ENCODE measurements at places on chromosomes 12 and 14. TPM values are rescaled to one million over a fixed set of nuclear protein-coding genes. Genes with fewer than 3 reads are reported as not detected.

DNA sequence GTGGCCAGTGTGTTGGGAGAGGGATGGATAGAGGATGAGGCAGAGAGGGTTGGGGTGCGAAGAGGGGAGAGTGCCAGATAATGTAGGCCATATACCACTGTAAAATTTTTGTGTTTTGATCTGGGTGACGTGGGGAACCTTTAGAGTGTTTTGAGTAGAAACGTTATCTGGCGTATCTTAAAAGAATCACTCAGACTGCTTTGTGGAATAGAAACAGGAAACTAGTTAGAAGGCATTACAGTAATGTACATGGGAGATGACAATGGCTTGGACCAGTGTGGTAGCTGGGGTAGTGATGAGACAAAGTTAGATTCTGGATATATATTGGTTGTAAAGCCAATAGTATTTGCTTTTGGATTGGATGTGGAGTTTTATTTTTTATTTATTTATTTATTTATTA lies 20.6 kb downstream of the ATF1 start:
- DNase-seq: no peak
- H3K27me3 ChIP-seq: no peaks in the 10 kb centered on the region
- no peak overlapping the region for H3K27ac ChIP-seq
- no peaks in the 10 kb centered on the region for H3K4me1 ChIP-seq
- H3K36me3 ChIP-seq: peaks cover 12% of the 10 kb centered on the region
- no peak overlapping the region for H3K4me3 ChIP-seq

DNA sequence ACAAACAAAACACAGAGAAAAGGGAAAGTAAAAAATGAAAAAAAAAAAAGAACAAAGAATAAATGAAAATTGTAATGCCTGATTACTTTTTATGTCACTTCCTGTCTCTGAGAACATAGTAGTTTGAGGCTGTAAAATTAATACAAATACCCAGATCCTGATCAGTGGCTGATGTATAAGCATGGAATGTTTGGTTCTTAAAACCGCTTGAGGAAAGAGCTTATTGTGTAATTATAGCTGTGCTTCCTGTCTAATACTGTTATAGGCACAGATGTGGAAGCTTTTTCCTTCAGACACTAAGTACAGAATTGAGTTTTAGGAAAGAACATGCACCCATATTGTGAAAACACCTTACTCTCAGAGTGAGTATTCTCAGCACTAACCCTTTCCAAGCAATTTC lies 86.9 kb downstream of the AVPR1A start:
- no peaks in the 10 kb centered on the region for H3K4me1 ChIP-seq
- H3K27me3 ChIP-seq: no peaks in the 10 kb centered on the region
- DNase-seq: peak; percentile 14
- no peaks in the 10 kb centered on the region for H3K36me3 ChIP-seq
- H3K4me3 ChIP-seq: no peak overlapping the region
- H3K27ac ChIP-seq: no peak overlapping the region

GRCh38 chr12:6818645-6819044 lies 3.0 kb upstream of the GPR162 start:
- no peak overlapping the region for H3K4me3 ChIP-seq
- peaks cover 4% of the 10 kb centered on the region for H3K27me3 ChIP-seq
- no peak for DNase-seq
- no peak overlapping the region for H3K27ac ChIP-seq

- no peaks in the 10 kb centered on the region for H3K36me3 ChIP-seq
- no peak overlapping the region for H3K4me3 ChIP-seq
- H3K27me3 ChIP-seq: no peaks in the 10 kb centered on the region
- DNase-seq: no peak
Observed at GRCh38 chr12:106249411-106250135, 1.8 kb upstream of the CKAP4 start.

Gene TAS2R10
- total RNA-seq: 0.71 TPM

DNA sequence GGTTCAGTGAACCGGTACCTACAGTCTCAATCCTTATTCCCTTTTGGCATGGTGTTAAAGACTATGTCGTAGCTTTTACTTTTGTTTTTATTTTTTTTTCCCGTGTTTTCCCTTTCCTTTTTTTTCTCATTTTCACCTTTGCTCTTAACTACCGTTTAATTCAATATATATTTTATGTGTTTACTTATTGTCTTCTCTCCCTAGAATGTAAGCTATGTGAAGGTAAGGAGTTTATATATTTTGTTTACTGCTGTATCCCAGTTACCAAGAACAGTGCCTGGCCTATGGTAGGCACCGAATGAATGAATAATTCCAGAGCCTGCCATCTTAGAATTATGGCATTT lies 261 bp upstream of the MLH3 start:
- H3K27me3 ChIP-seq: no peaks in the 10 kb centered on the region
- peaks cover 11% of the 10 kb centered on the region for H3K36me3 ChIP-seq
- H3K4me1 ChIP-seq: peaks cover 7% of the 10 kb centered on the region

Gene SELPLG
- total RNA-seq: 2.8 TPM

GRCh38 chr12:94183708-94184379 lies 35.5 kb downstream of the PLXNC1 start:
- H3K27ac ChIP-seq: no peak overlapping the region
- no peaks in the 10 kb centered on the region for H3K36me3 ChIP-seq
- no peak for DNase-seq

- H3K4me3 ChIP-seq: no peak overlapping the region
- no peak for DNase-seq
- no peaks in the 10 kb centered on the region for H3K4me1 ChIP-seq
- no peak overlapping the region for H3K27ac ChIP-seq
- no peaks in the 10 kb centered on the region for H3K36me3 ChIP-seq
- no peaks in the 10 kb centered on the region for H3K27me3 ChIP-seq
Observed at GRCh38 chr14:57875296-57875695, 9.4 kb upstream of the SLC35F4 start.

DNA sequence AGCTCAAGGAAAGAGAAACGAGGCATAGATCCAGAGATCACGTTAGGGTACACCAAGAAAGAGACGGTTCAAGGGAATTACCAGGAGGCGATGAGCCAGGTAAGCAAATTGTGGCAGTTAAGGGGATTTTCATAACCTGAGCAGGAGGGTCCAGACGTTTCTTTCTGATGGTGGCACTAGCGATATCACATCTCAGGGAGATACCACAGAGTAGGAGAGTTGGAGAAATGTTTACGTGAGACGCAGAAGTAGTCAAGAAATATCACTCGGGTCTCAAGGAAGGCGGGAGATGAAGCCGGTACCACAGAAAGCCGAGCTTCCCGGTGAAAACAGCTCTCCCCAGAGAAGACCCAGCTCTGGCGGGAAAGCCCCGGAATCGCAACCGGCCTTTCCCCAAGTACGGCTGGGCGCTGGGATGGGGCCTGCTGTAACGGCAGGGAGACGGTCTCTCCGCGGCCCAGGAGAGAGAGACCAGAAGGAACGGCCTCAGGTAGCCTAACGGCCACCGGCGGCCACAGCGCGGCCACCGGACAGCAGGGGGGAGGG lies 485 bp downstream of the SENP1 start:
- H3K4me3 ChIP-seq: peak overlapping the region; percentile 79
- H3K27me3 ChIP-seq: peaks cover under 1% of the 10 kb centered on the region
- no peak for DNase-seq
- H3K27ac ChIP-seq: peak overlapping the region; percentile 99

Gene TPPP2
- 0.44 TPM for total RNA-seq

Gene TMEM233
- 2.2 TPM for total RNA-seq

- no peak overlapping the region for H3K4me3 ChIP-seq
- H3K4me1 ChIP-seq: peaks cover under 1% of the 10 kb centered on the region
- H3K36me3 ChIP-seq: no peaks in the 10 kb centered on the region
Observed at GRCh38 chr12:115407036-115407435, 723.1 kb upstream of the TBX3 start.

GRCh38 chr12:125070112-125070511 lies 4.9 kb downstream of the AACS start:
- H3K4me3 ChIP-seq: no peak overlapping the region
- no peaks in the 10 kb centered on the region for H3K27me3 ChIP-seq
- peaks cover 10% of the 10 kb centered on the region for H3K36me3 ChIP-seq

GRCh38 chr14:50714450-50715073 lies 46.5 kb upstream of the SAV1 start:
- H3K4me3 ChIP-seq: no peak overlapping the region
- H3K36me3 ChIP-seq: no peaks in the 10 kb centered on the region
- DNase-seq: peak; percentile 37
- H3K27ac ChIP-seq: no peak overlapping the region
- H3K4me1 ChIP-seq: no peaks in the 10 kb centered on the region
- H3K27me3 ChIP-seq: no peaks in the 10 kb centered on the region

GRCh38 chr12:111396726-111397445 lies 8.8 kb upstream of the SH2B3 start:
- no peaks in the 10 kb centered on the region for H3K4me1 ChIP-seq
- H3K4me3 ChIP-seq: peak overlapping the region; percentile 14
- H3K27me3 ChIP-seq: peaks cover 3% of the 10 kb centered on the region
- no peaks in the 10 kb centered on the region for H3K36me3 ChIP-seq

DNA sequence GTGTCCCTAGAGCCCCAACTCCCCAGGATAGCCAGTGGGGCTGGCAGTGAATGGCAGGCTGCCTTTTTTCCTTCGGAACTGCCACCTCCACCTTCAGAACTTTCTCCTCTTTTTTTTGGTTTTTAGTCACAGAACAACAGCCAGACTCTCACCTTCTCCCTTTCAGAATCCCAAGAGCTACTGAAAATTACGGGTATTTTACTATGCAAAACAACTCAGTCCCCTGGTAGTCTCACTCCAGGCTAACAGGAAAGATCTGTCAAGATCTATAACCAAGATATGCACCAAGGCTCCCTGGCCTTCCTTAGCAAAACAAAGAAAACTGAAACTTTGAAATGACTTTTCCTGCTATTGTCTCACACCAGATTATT lies 12.5 kb downstream of the PLEKHG6 start:
- peaks cover 4% of the 10 kb centered on the region for H3K36me3 ChIP-seq
- peak overlapping the region; percentile 88 for H3K27ac ChIP-seq
- H3K27me3 ChIP-seq: peaks cover 9% of the 10 kb centered on the region
- H3K4me3 ChIP-seq: no peak overlapping the region
